ENCODE measurements at places on chromosomes 16 and 17.

GRCh38 chr17:45640141-45640850, 143.8 kb upstream of the CRHR1 start:
- peak; percentile 53 for DNase-seq

DNA sequence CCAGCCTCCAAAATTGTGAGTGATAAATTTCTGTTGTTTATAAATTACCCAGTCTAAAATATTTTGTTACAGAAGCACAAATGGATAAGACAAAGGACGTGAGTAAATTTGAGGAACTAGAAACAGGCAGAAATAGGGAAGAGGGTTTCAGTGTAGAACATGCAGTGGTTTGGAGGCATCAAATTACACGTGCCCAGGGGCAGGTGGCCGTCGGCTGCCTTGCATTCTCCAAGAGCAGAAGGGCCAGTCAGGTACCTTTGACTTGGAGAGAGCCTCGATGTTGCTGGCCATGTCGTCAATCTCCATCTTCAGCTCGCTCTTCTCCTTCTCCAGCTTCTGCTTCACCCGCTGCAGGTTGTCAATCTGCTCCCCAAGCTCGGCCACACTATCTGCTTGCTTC, 54.3 kb downstream of the MYH13 start:
- no peak for DNase-seq

DNA sequence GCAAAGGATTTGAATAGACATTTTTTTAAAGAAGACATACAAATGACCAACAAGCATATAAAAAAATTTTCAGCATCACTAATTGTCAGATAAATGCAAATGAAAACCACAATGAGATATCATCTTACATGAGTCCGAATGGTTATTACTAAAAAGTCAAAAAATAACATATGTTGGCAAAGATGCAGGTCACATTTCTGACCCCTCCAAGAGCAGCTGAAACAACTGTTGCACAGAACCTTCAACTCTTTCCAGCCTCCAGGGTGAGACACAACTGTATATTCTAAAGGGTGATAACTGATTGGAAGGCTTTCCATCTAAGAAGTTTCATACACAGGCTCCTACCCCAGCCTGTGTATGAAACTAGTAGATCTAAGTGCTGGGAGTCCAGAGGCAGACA, 51.9 kb downstream of the SLFN5 start:
- no peak for DNase-seq

GRCh38 chr17:39150104-39150634, 1.3 kb downstream of the PLXDC1 start:
- DNase-seq, result no peak

DNA sequence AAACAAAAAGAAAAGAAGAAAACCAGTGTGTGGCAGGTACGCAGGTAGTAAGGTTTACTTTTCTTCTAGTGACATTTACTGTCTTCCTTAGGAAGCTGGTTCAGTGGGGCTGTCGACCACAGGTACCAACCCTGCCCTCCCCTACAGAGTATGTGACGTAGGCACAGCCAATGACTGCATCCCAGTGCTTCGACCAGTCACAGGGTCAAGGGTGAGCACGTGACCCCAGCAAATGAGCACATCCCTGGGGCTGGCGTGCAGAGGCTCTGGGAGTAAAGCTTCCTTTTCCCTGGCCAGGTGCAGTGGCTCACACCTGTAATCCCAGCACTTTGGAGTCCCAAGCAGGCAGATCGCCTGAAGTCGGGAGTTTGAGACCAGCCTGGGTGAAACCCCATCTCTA, 38.9 kb upstream of the PLCG2 start:
- no peak for DNase-seq

DNA sequence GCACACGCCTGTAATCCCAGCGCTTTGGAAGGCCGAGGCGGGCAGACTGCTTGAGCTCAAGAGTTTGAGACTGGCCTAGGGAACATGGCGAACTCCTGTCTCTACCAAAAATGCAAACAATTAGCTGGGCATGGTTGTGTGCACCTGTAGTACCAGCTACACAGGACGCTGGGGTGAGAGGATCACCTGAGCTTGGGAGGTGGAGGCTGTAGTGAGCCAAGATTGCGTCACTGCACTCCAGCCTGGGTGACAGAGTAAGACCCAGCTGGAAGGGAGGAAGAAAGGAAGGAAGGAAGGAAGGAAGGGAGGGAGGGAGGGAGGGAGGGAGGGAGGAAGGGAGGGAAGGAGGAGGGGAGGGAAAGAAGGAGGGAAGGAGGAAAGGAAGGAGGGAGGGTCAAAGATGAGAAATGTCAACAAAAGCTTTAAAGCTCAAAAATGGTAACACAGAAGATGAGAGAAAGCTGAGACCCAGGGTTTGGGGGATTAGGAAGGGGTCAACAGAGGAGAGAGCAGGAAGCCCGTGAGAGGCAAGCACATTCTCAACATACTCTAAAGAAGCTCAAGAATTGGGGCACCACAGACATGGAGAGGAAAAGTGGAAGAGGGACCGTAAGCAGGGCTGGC, 5.0 kb upstream of the KRT19 start:
- no peak for DNase-seq
